ENCODE measurements at places on chromosomes 1 and 21. TPM values are rescaled to one million over a fixed set of nuclear protein-coding genes. Genes with fewer than 3 reads are reported as not detected.
A peak's percentile ranks its signal among the peaks of the same experiment; 100 is the strongest.

DNA sequence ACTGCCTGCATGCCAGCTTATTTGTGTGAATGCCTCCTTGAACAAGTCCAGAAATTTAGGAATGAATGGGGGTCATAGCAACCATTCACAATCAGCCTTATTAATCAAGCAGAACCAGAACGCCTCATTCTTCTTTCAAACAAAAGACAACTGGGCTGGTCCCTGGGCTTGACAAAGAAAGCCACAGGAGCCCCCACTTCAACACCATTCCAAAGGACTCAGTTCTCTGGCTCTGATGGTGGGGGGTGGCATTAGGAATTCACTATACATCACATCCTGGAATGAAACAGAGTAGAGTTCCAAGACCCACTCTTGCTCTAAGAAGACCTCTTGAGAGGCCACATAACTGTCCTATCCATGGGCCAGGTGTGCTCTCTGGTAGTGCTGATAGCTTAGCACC lies 186.6 kb upstream of the ST6GALNAC5 start:
- no peak for DNase-seq

GRCh38 chr1:169570172-169570574 lies 16.1 kb downstream of the F5 start:
- no peak for DNase-seq

GRCh38 chr1:91700332-91700731 lies 185.6 kb downstream of the TGFBR3 start:
- DNase-seq: no peak

GRCh38 chr1:6811583-6811982 lies 26.3 kb downstream of the CAMTA1 start:
- no peak for DNase-seq

- DNase-seq: no peak
Measured at GRCh38 chr1:206814716-206815341, 42.5 kb upstream of the IL10 start.

- no peak for DNase-seq
Measured at GRCh38 chr1:244962130-244962529, 97.8 kb upstream of the HNRNPU start.

GRCh38 chr1:10834770-10835412 lies 38.4 kb upstream of the CASZ1 start:
- DNase-seq: no peak

GRCh38 chr1:91913018-91913417 lies 27.1 kb upstream of the TGFBR3 start:
- DNase-seq: no peak

GRCh38 chr1:110485725-110486124 lies 33.2 kb downstream of the KCNA10 start:
- DNase-seq: no peak

GRCh38 chr1:220243947-220244346 lies 28.3 kb downstream of the RAB3GAP2 start:
- no peak for DNase-seq

GRCh38 chr1:36330940-36331339 lies 7.5 kb upstream of the EVA1B start:
- no peak for DNase-seq

- DNase-seq: no peak
Measured at GRCh38 chr1:18178111-18178510, 70.5 kb downstream of the IGSF21 start.

GRCh38 chr21:37558676-37559211 lies 192.2 kb downstream of the DYRK1A start:
- no peak for DNase-seq

DNA sequence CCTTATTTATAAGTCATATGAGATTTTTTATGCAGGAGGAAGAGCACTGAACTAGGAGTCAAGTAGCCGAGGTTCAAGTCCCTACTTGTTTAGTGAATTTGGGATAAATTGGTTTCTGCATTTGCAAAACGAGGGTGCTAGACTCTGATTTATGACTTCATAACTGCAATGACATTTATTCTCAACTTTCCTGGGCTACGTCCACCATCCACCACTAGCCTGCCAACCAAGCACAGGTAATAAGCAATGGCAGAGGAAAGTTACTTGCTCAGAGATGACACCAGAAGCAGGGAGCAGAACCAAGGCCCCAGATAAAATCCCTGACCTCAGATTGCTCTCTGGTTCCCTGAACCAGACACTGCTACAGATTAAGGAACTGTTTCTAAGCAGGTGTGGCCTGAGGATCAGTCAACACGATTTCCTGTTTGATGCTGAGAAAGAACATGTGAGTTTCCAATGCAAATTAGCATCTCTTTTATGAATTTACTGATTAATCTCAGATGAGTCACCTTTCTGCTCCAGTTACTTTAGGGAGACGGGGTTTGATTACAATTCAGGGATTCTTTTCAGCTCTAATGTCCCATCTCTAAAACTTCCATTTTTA lies 52.7 kb downstream of the PLPP3 start:
- no peak for DNase-seq

DNA sequence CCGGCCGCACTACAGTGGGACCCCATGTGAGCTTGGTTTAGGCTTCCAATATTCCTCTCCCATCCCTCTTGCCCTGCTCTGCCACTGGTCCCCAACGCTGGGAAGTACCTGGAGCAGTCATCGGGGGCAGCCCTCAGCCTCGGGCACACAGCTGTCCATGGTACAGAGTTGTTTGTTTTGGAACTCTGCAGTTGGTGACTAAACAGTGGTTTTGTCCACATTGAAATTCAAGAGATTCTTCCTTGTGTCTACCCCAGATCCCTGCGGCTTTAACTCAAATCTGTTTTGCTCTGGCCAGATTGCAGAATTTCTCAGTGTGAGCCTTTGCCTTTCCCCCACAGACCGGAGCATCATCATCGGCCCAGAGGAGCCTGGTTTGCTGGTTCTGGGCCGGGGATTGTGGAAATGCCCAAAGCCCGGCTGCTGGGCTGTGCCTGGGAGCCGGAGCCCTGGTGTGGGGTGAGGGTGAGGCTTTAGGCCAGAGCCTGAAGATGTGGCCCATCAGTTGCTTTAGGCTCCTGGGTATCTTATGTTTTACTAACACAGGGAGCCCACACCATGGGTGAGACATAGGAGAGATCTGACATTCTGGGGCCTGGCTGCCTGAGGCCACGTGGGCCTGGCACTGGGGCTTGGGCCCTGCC lies 93.2 kb downstream of the ARHGEF10L start:
- DNase-seq: no peak

DNA sequence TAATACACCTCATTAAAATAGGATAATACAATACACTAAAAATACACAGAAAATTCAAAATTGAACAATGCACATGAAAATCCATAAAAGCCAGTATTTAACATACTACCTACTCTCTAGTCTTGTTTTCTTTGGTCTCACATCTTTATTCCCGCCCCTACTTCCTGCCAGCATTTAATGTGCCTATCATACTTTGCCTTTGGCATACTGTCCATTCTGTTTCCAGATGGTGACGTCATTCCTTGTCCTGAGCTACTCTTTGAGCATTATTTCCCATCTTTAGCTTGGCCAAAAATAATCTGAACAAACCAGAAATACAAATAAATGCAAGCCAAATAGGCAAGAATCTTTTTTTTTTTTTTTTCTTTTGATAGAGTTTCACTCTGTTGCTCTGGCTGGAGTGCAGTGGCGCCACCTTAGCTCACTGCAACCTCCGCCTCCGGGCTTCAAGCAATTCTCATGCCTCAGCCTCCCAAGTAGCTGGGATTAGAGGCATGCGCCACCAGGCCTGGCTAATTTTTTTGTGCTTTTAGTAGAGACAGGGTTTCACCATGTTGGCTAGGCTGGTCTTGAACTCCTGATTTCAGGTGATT lies 4.4 kb downstream of the HFM1 start:
- DNase-seq: no peak

- DNase-seq: no peak
Measured at GRCh38 chr1:40825435-40825788, 36.8 kb downstream of the CITED4 start.

DNA sequence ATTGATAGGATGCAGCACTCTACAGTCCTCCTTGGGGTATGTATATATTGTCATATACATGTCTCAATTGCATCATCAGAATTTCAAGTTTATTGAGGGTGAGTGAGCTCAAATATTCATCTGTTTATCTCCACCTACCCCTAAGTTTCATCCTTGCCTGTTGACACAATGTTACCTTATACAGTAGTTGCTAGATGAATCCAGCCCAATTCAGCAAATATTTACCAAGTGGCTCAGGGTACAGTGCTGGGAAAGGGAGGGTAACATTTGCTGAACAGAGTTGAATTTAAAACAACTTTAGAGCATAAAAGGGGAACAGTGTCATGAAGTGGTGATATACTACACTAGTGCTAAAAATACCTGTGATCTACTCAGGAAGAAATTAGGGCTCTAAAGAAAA lies 14.4 kb downstream of the ELAVL4 start:
- no peak for DNase-seq

DNA sequence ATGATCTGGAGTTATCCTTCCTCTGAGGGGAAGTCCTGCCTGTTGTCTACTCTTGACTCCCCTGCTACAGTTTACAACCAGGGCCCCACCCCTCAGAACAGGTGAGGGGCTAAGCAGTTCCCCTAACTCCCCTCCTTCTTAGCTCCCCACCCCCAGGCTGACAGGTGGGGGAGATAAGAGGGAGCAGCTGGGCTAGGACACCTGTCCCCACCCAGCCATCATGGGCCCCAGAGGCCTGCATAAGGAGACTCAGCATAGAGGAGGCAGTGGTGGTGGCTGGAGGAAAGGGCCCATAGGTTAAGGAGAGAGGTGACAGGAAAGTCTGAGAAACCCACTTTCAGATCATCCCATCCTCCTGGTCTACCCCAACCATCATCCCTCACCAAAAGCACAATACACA lies 6.8 kb downstream of the MEF2D start:
- DNase-seq: no peak

GRCh38 chr1:147496571-147497210 lies 44.6 kb upstream of the BCL9 start:
- DNase-seq: peak; percentile 44

- no peak for DNase-seq
Measured at GRCh38 chr1:28395181-28395580, 25.6 kb downstream of the PHACTR4 start.

DNA sequence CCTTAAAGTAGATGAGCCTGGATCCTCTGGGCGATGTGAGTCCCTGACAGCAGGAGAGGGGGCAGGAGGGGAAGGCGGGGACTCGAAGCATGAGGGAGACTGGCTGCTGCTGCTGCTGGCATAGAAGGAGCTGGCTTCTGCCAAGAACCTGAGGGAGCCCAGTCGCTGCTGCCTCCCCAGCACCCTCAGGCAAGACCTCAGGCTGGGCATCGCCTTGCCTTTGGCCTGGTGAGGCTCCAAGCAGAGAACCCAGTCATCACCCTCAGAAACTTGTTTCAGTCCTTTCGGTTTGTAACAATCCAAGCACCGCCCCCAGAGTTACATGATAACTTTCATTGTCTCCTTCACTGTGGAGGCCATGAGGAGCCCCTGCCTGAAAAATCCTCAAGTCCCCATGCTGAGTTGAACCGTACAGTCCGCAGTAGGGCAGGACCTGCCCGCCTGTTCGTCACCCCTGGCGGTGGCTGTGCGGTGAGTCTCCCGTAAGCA lies 38.8 kb downstream of the POFUT2 start:
- DNase-seq: no peak

- DNase-seq: no peak
Measured at GRCh38 chr1:63643517-63643916, 50.3 kb downstream of the PGM1 start.

GRCh38 chr1:56137521-56138505 lies 441.6 kb downstream of the PLPP3 start:
- no peak for DNase-seq

DNA sequence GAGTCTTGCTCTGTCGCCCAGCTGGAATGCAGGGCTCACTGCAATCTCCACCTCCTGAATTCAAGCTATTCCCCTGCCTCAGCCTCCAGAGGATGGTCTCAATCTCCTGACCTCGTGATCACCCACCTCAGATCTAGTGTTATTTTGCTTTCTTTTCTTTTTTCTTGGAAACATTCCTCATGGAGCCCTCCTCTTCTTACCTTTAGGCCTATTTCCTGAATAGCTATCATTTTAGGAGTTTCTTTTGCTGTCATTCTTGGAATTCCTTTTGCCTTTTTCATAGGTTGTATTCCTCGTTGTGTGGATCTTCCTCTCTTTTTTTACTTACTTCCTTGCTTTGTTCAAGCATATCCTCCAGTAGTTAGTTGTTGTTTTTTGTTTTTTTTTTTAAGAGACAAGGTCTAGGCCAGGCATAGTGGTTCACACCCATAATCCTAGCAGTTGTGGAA lies 173.8 kb downstream of the RASAL2 start:
- DNase-seq: no peak

DNA sequence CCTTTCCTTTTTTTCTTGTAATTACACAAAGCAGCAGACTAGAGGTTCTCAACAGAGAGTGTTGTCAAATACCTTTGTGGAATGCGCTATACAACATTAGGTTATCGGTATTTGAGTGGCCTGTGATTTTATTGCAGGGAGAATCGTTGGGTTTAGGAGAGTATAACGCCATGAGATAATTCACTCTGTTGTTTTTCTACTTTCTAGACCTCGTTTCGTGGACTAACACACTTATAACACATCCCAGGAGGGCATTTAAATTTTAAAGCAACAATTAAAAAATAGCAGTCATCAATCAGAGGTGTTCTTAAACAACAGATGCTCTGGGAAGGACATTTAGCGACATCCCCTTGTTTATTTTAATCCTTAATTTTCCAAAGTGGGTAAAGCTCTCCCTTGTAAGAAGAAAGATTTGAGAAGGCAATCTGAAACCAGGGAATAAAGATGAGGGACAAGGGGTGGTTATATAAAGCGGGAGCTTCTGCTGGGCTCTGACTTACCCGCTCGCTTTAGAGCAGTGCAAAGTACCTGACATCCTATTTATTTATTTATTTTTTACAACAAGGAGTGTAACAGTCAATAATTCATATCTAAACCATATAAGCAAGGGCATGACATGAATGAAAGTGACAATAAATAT lies 4.9 kb downstream of the PBX1 start:
- no peak for DNase-seq

GRCh38 chr1:85615586-85616363 lies 35.2 kb downstream of the CCN1 start:
- no peak for DNase-seq

- no peak for DNase-seq
Measured at GRCh38 chr1:86866665-86867064, 47.3 kb downstream of the SELENOF start.

- DNase-seq: no peak
Measured at GRCh38 chr21:17519965-17520609, 7.2 kb downstream of the CXADR start.

The GLMP gene
- 38.9 TPM for total RNA-seq

The FNDC5 gene
- not detected for total RNA-seq

The C1orf226 gene
- total RNA-seq: 5.9 TPM

The IGSF9 gene
- total RNA-seq: 0.20 TPM

The NEK2 gene
- total RNA-seq: 1.8 TPM

The HDGF gene
- total RNA-seq: 153 TPM

The TSTD1 gene
- total RNA-seq: 46.9 TPM

The PLPPR5 gene
- total RNA-seq: 0.20 TPM

The UTS2 gene
- total RNA-seq: not detected

The OR6N1 gene
- total RNA-seq: not detected

The HCRTR1 gene
- not detected for total RNA-seq

The OR10J1 gene
- total RNA-seq: not detected

The FCRL2 gene
- not detected for total RNA-seq

The ARHGAP30 gene
- 7.3 TPM for total RNA-seq

The IRF6 gene
- total RNA-seq: 1.8 TPM

The AVPR1B gene
- total RNA-seq: not detected

The CASQ2 gene
- total RNA-seq: 3.6 TPM

The TMEM82 gene
- not detected for total RNA-seq

The PLPPR4 gene
- 3.9 TPM for total RNA-seq

All from tibial nerve (tissue), 4 donors.